ENCODE measurements at places on chromosomes 6 and 20.

- DNase-seq: no peak
These were observed 199.0 kb downstream of the RNF144B start for GRCh38 chr6:18586133-18586532.

DNA sequence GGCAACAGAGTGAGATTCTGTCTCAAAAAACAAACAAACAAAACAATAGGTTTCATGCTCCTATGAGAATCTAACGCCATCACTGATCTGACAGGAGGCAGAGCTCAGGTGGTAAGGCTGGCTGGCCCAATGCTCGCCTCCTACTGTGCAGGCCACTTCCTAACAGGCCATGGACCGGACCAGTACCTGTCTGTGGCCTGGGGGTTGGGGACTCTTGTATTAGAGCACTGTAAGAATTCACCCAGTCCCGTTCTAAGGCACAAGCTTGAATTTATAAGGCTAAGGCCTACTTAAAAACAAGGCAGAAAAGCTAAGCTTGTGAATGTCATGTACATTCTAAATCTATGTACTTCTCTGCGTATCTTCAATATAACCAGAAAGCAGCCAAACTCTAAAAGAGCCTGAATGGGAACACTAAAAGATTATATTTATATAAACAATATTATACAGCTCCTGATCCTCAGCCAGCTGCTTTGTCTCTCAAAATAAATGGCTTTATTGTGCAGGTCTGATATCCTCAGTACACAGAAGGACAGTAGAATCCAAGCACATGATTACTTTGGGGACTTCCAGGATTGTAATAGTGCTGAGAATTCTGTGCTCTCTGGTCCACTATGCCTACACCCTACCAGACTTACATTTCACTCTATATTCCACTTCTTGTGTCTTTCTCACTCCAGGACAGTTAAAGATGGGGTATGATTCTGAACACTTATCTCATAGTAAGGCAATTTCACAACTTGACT lies 64.5 kb upstream of the DST start:
- DNase-seq: no peak

DNA sequence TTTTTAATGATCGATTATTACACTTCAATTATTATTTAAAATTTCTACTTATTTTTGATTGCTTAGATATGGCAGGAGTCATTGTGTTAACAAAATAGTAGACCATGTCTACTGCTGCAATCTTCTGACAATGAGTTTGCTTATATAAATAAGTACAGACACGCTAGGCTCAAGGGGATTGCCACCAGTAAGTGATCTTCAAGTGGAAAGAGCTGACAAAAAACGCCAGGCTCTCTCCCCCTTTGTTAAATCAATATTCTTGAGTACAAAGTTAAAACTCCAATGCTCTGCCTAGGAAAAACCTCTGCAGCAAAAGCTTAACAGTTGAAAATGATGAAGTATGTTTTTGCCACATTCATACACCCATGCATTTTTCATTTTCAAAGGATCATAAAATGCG lies 738.1 kb downstream of the HDGFL1 start:
- DNase-seq: no peak

GRCh38 chr20:62815066-62815991 lies 1.5 kb upstream of the COL9A3 start:
- DNase-seq: no peak

DNA sequence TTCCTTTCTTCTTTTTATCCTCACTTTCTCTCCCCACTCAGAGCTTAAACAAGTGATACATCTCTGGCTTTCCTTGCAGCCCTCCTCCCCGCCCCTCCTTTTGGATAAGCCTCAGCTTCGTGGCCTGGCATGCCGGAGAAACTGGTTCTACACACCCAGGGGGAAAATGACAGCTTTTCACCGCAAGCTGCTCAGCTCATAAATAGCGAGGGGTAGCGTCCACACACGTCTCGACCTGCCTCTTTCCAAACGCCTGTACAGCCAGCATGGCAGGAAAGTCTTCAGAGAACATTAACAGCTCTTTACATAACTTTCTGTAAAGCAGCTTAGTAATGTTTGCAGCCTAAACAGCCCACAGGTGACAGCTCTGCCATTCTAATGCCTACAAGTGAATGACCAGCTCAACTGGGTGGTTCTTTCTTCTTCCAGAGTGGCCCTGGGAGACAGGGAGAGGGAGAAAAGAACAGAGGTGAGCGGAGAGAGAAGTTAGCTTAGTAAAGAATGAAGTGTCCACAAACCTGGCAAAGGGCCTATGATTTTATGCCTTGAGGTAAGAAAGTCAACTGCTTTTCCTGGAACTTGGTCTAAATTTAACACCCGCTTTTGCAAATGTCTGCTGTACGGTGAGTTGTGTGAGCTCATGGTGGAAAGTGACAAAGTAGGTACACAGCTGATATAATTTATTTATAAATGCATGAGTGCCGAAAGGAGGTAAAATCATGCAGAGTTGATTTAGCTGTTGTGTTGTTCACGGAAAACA lies 251.5 kb downstream of the TFAP2A start:
- DNase-seq: no peak

- no peak for DNase-seq
These were observed 628.2 kb downstream of the COL12A1 start for GRCh38 chr6:74577619-74578018.

- DNase-seq: no peak
These were observed 38.0 kb downstream of the KIF16B start for GRCh38 chr20:16535277-16535676.

DNA sequence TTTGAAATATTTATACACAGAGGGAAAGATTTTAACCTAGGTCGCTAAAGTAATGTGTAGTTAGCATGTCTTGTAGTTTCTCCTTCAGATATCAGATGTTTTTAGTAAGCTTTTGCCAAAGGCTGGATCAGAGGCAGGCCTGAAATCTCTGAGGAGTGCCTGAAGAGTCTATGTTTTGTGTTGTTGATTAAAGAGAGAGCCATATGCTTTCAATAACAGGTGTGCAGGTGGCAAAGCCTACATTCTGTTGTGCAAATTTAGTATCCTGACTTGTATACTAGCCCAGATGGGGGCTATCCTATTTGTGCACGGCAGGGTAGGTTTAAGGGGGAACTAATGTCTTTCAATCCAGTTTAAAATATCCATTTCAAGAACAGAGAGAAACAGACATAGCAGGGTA lies 167.1 kb upstream of the ATXN1 start:
- no peak for DNase-seq

DNA sequence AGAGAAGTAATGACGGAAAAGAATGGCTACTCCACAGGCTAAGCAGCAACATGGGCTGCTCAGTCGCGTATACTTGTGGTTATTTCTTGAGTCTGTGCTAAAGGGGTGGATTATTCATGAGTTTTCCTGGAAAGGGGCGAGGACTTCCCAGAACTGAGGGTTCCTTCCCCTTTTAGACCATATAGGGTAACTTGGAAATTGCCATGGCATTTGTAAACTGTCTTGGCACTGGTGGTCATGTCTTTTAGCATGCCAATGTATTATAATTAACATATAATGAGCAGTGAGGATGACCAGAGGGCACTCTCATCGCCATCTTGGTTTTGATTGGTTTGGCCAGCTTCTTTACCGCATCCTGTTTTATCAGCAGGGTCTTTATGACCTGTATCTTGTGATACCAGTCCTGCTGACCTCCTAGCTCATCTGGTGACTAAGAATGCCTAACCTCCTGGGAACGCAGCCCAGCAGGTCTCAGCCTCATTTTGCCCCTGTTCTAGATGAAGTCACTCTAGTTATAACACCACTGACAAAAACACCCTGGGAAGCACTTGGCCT lies 11.4 kb downstream of the LBP start:
- DNase-seq: no peak

GRCh38 chr6:73476723-73477122 lies 15.2 kb downstream of the MTO1 start:
- no peak for DNase-seq

DNA sequence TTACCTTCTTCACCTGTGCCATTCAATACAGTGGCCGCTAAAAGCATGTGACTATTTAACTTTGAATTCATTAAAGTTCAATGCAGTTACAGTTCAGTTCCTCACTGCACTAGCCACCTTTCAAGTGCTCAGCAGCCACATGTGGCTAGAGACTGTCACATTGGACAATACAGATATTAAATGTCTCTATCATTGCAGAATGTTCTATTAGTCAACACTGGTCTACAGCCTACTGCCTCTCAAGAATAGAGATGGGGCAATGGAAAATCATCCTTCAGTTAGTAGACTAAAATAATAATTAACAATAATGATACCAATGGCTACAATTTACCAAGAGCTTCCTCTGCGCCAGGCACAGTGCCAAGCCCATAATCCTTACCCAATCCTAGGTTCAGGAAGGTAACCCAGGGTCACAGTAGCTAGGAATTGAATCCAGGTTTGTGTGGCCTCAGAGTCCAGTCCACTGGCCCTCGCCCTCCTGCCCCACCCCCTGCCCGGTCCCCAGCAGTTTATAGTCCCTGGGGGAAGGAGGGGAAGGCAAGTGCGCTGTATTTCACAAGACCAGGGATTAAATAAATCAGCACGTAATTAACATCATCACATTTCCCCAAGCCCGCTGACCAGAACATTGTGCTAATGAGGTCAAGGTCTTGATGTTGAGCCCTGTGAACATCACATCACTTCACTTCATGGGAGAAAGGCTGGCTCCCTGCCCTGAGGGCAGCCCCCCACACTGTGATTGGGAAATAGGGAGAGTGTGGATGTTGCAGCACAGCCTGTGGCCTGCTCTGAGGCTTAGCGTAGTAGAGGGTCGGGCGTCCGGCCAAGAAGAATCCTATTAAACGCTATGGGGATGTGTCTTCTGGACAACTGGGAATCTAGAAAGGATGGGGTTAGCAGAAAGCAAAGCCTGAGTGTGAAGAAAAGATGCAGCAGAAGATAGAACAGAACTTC lies 147.2 kb downstream of the VEGFA start:
- no peak for DNase-seq

DNA sequence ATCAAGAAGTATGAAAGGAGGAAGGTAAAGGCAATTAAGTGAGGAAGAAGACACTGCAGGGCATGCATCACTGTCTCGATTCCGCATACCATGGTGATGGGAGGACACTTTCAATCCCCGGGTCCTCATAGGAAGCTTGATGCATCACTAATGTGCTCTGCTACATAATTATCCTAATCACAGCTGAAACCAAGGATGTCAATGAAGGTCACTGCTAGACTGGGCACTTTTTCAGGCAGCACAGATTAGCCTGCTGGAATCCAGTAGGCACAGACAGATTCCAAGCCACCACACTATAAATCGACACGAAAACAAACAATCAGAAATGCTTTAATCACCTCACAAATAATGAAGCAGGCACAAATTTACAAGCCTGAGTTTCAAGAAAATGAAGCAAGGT lies 206.7 kb downstream of the KIF16B start:
- no peak for DNase-seq

DNA sequence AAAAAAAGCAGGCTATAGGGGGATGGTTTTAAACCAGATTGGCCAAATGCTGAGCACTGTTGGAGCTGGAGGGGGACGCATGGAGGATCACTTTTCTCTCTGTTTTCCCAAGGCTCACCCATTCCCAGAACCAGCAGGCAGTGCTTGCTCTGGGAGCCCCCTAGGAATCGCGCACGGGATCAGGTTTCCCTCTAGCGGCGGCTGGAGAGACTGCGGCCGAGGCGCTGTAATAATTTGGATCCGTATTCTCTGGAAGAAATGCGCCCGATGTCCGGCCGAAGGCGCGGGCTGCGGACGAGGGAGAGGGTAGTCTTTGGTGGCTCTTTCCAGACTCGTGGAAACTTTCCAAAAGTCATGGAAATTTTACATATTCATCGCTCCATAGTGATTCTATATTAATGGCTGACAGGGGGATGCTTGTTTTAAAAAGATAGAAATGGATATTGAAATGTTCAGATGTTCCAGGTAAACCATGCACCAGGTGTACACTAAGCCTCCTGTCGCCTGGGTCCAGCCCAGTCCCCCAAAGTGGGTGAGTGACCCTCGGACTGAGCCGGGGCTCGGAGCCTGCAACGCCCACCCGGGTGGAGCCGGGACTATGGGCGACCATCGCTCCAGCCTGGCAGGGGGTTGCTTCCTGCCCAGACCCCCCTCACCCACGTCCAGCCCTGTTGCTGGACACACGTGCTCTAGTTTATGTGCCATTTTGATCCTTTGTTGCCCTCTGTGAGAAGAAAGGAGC lies 78.7 kb upstream of the PHACTR3 start:
- DNase-seq: peak; percentile 32

DNA sequence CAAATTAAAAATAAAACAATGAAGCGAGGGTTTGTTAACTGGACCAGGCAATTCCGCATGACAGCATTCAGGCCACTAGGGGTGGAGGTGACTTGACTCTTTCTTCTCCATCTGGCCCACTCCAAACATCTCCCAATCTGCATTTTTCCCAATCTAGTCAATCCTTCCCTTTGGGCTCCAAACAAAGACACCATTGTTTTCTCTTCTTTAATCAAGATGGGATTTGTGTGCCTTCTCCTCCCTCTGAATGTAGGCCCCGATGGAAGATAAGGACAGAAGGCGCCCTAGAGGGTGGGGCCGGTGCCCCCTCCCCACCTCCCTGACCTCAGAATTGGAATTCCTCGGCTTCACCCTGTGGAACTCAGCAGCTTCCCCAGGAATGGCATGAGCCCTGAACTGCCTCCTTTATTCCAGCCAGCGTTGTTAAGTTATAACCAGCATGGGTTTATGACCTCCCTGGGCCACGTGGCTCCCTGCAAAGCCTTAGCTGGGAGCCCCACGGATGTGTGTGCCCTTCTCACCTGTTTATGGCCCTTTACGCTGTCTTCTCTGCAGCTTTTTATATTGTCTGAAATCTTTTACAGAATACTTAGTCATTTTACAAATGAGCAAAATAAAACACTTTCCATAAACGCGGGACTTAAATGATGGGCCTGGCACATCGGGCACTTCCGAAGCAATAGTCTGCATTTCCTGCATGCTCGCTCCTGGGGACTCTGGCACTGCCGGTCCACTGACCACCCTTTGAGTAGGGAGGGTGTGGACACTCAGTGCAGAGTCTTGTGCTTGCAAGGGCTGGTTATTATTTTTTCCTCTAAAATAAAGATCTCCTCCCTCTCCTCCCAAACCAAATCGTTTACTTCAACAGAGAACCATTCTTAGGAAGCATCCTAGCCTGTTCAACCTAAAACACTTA lies 24.5 kb downstream of the OVOL2 start:
- DNase-seq: no peak

DNA sequence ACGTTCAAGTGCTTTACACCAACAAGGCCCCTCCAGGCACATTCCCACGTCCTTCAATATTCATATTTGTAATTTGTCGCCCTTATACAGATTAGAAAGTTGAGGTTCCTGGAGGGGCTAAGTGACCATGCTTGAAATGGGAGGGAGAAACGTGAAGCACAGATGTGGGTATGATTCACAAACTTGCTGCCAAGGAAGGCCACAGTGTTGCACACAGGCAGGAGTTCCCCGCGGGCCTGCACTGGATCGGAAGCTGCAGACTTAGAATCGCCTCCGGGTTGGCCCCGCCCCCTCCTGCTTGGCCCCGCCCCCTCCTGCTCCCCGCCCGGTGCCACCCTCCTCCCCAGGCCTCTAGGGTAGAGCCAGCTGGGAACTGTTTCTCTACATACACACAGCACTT lies 58.2 kb upstream of the QKI start:
- no peak for DNase-seq

GRCh38 chr6:14876778-14877613 lies 368.9 kb upstream of the JARID2 start:
- DNase-seq: peak; percentile 38

Data from activated CD4-positive, alpha-beta T cell treated with anti-CD3 and anti-CD28 coated beads, Interleukin-2, amount 10 ng/mL, durations not matched to agents 7 days and 5 days (primary cell).